GM12892 (cell line): ENCODE measurements at places on chromosomes 3 and 15.
A peak's percentile ranks its signal among the peaks of the same experiment; 100 is the strongest.

- DNase-seq = no peak
Measured at GRCh38 chr15:22959321-22960101, 20.7 kb downstream of the CYFIP1 start.

DNA sequence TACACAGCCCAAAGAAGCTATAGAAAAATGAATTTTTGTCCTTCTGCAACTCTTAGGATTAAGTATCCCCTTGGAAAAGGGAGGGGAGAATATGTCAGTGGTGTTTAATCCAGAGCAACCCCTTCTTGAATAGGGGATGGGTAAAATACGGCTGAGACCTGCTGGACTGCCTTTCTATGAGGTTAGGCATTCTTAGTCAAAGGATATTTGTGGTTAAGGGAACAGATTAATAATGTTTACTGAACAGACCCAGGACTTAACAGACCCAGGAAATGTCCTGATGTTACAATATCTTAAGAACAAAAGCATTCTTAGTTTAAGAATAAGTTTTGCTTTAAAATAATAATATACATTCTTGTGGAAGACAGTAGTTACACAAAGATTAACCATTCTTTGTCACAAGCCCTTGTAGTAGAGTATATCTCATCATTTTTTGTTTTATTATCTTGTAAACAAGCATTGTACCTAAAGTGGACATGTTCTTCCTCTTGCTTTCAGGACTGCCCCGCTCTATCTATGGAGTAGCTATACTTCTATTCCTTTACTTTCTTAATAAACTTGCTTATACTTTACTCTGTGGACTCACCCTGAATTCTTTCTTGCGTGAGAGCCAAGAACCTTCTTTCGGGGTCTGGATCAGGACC is 43.8 kb upstream of the B3GALNT1 start:
- no peak for DNase-seq

GRCh38 chr3:112881891-112882290 is 35.2 kb upstream of the CD200R1L start:
- DNase-seq = no peak

- DNase-seq = no peak
Measured at GRCh38 chr3:139491027-139491700, 14.8 kb upstream of the RBP2 start.

- no peak for DNase-seq
Measured at GRCh38 chr3:149435996-149436885, 38.3 kb upstream of the TM4SF4 start.

- peak; percentile 53 for DNase-seq
Measured at GRCh38 chr3:113275929-113276750, 64.8 kb downstream of the BOC start.

DNA sequence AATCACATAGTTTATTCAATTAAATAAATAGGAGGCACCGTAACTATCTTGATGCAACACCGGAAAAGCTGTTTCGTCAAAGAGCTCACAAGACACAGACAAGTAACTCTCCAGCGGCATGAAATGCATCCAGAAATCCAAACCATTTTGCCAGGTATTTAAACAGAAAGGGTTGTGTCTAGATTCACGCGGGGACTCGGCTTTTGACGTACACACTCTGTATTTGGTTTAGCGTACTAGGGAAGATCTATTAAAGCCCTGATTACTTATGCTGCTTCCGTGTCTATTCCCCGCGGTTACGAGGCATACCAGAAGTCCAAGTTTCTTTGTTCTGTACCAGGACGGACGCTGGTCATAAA is 718 bp downstream of the BNIP2 start:
- DNase-seq = no peak

GRCh38 chr3:40317061-40317855 is 7.8 kb downstream of the EIF1B start:
- DNase-seq = no peak

DNA sequence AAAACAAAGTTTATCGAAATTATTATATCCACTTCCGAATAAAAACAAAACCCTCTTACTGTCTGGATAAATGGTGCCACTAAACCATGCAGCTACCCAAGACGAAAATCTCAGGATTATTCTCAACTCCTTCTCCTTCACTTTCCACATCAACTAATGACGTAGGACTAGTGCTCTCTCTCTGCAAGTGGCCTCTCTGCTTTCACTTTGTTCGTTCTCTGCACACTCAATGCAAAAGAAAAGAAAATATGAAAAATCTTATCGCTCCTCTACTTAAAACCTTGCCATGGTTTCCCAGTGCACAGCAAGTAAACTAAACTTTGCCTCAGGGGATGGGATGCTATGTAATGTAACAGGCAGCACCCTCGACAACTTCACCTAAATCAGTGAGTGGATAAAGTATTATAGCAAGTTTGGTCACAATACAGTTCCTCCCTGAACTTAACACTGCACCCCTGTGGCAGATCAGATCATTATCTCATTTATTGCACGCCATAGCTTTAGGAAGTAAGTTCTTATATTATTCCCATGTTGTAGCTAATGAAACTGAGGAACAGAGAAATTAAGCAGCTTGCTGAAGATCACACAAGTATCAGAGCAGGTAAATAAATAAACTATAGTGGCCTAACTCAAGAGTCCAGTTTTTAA is 262.7 kb upstream of the GADL1 start:
- no peak for DNase-seq

GRCh38 chr3:17119201-17120072 is 234.7 kb downstream of the PLCL2 start:
- DNase-seq = no peak

DNA sequence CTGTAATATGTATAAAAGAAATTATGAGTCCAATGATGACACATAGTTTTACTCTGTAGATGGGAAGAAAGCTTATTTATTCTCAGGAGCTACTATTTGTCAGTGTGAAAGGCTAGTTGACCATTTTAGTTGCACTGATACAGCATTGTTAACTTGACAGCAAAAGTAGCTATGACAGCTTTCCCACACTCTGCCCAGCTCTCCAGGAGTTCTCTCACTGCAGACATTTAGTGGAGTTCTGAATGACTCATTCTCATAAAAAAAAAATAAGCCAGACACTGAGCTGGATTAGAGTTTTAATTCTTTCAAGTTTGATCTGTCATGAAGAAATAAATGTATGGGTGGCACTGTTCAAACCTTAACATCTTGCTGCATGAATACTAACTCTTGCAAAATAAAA is 77.2 kb upstream of the CFAP20DC start:
- no peak for DNase-seq

DNA sequence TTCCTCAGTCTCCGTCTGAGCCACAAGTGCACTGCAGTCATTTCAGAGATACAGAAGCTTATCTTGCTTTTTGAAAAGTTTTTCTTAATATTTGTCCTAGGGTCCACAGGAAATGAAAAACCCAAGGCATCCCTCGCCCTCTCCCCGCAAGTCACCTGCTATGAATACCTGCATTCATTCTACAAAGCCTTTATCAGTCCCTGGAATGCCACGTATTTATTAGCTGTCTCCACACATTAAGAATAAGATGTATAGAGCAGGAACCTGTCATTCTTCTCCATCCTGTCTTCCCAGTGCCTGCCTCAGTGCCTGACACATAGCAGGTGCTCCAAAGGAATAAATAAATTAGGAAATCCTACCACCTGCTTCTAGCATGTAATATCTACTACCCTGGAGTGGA is 73.3 kb upstream of the ICE2 start:
- no peak for DNase-seq

GRCh38 chr3:59185591-59186369 is 136.0 kb upstream of the CFAP20DC start:
- no peak for DNase-seq

GRCh38 chr3:141660614-141660947 is 77.5 kb upstream of the RNF7 start:
- DNase-seq = no peak

DNA sequence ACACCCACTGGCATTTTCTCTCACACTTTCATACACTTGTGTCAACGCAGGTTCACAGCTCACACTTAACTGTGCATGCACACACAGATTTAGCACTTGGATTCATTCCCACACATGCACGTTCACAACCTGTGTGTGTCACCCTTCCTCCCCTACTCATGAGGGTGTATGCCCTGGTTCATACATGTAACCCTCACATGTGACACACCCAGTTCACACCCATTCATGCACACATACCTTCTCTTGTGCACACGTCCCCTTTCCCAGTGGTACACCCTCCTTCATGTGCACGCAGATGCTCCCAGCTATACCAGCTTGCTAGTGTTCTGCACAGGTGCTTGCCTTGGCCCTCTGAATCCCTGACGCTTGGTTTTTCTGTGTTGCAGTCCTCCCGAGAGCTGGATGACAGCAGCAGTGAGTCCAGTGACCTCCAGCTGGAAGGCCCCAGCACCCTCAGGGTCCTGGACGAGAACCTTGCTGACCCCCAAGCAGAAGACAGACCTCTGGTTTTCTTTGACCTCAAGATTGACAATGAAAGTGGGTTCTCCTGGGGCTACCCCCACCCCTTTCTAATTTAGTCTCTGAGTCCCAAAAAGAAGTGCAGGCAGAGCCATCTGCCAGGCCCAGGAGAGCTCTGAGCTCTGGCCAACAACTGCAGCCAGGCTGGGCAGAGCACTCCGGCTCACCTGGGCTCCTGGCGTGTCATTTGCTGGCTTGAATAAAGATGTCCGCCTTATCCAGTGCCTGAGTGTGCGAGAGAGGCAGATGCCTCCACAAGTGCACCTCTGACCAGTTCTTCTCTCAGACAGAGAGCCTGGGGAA is 39.5 kb downstream of the GOLGA6A start:
- DNase-seq = no peak

GRCh38 chr3:166446291-166446690 is 609.1 kb upstream of the BCHE start:
- no peak for DNase-seq

- DNase-seq = no peak
Measured at GRCh38 chr15:59052915-59053407, 52.0 kb upstream of the CCNB2 start.

DNA sequence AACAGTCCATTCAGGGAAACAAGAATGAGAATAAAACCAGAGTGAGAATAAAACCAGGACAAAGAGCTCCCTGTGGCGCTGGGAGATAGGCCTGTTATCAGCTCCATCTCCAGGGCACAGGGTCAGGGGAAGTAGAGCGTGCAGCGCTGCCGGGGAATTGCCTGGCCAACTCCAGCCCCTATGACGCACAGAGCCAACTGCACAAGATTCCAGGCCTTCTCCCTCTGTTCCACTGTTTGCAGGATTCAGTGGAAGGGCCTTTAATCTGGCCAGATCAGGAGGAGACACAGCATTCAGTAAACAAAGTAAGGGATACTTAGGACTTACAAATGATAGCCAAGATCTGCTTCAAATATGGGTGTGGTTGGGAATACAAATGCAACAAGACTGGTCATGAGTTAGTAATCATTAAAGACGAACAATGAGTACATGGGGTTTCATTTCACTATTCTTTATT is 49.4 kb downstream of the ITGB5 start:
- no peak for DNase-seq

DNA sequence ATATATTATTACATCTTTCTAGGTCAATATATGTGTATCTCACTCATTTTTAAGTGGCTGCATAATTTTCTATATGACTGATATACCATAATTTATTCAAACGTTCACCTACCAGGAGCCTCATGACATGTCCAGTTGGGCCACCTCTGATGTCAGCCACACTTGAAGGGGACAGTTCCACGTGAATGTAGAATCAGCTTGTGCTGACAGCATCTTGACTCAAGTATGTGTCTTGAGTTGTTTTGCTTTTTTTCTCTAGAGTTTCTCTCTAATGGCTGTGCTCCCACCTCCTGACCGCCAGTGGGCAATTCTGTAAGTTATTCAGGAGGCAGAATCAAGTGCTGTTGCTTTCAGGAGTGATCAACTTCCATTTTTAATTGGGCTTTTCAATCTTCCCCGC is 237.9 kb downstream of the NFKBIZ start:
- no peak for DNase-seq

DNA sequence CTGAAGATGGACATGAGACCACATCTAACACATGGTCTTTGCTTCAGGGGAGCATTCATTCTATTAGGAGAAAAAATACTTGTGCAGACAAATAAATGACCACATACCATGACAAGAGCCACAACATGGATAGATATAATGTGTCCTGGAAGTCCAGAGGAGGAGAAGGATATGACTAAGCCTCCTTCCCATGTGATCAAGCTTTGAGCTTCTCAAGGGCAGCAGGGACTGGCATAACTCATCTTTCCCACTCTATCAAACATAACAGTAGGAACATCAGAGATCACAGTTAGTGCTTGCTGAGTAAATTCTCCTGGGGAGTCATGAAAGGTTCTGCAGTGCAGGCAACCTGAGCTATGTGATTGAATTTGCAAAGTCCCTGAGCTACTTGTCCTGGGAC is 86.0 kb upstream of the LPP start:
- no peak for DNase-seq

GRCh38 chr3:61141227-61141626 is 110.0 kb downstream of the FHIT start:
- DNase-seq = no peak

GRCh38 chr15:48085591-48085930 is 35.2 kb upstream of the SLC24A5 start:
- DNase-seq = no peak

DNA sequence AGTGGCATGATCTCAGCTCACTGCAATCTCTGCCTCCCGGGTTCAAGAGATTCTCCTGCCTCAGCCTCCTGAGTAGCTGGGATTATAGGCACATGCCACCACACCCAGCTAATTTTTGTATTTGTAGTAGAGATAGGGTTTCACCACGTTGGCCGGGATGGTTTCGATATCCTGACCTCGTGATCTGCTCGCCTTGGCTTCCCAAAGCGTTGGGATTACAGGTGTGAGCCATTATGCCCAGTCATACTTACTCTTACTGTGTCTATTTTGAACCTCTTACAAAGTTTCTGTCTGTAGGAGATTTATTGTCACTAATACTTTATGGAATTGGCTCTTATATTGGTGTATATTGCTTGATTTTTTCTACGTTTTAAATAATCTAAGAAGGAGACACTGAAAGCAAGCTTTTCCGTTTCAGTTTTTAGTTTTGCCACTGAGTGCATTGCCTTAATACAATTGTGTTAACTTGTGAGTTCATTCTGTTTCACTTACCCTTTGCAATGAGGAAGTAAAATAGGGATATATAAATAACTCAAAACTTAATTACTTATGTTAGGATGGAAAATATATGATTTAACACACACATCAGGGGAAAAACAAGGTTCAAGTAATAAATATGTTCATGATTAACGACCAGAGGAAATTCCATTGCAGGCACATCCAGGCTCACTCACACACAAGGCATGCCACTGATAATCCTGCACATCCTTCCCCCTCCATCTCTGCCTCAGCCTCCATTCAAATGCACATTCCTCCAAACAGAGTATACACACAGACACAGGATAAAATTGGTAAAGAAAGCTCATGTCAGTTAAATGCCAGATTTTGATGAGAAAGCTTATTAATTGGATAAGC is 279.3 kb upstream of the RASGRP1 start:
- DNase-seq = no peak

DNA sequence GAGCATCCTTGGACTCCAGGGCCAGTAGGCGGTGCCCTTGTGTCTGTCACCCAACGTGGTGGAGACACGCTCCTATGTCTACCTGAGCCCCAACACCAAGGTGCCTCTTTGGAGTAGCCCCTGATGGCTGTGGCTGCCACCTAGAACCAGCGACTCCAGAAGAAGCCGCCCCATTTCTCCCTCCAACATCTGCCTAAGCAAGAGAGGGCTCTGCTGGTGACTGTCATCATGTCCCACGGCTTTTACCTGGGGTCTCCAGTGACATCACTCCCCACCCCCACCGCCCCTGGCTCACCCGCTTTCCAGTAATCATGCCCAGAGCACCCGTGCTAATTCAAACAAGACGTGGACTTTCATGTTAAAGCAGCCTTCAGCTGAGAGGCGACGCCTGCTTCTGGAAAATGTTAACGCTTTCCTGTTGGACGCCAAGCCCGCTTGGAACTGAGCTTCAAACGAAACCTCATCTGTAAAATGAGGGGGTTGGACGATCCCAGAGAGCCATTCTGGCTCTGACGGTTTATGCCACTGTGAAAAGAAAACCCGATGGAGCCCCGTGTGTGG is 57.0 kb downstream of the ISG20 start:
- no peak for DNase-seq
